ENCODE measurements at places on chromosomes 3 and 15. TPM values are rescaled to one million over a fixed set of nuclear protein-coding genes. Genes with fewer than 3 reads are reported as not detected.

Gene SUSD5
- 11.2 TPM for total RNA-seq

Gene GOLGA6L10
- total RNA-seq = 1.4 TPM

Gene FETUB
- not detected for total RNA-seq

Gene ENTPD3
- total RNA-seq = 0.36 TPM

Gene CTXN2
- total RNA-seq = not detected

Gene DZIP1L
- 42.3 TPM for total RNA-seq

Gene CPN2
- 0.29 TPM for total RNA-seq

Gene ARPP21
- not detected for total RNA-seq

Gene CHCHD6
- total RNA-seq = 13.0 TPM

Gene CDC25A
- total RNA-seq = 0.88 TPM

Gene MST1R
- 0.72 TPM for total RNA-seq

Gene TTC21A
- 8.5 TPM for total RNA-seq

Gene AMT
- total RNA-seq = 1.1 TPM

Gene ZDHHC19
- not detected for total RNA-seq
